ENCODE measurements at places on chromosomes 7 and 10.

DNA sequence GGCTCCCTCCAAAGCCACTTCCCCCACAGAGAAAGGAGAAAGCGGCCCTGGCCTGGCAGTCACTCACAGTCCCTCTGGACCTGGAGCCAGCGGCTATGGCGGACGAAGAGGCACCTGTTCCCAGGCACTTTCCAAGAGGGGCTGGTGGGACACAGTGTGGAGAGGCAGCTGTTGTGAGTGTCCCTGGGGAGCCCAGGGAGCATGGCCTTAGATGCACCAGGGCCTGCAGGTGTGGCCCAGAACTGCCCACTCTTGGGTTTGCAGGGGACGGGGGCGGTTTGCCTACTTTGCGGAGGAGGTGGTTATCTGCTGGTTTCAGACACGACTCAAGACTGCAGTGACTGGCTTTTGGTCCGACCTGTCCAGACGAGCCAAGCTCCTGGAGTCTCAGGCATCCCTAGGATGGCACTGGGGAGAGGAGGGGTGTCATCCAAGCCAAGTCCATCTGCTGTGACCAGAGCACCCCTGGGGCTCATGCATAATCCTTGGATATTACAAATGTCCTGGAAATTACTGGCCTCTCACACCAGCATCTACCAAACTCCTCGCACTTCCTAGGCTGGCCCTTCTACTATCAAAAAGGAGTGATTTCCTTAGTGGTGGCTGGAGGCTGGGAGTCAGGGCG lies 18.4 kb downstream of the CTBP2 start:
- no peak for DNase-seq

- DNase-seq = no peak
Measured at GRCh38 chr10:132355297-132355696, 23.3 kb downstream of the LRRC27 start.

DNA sequence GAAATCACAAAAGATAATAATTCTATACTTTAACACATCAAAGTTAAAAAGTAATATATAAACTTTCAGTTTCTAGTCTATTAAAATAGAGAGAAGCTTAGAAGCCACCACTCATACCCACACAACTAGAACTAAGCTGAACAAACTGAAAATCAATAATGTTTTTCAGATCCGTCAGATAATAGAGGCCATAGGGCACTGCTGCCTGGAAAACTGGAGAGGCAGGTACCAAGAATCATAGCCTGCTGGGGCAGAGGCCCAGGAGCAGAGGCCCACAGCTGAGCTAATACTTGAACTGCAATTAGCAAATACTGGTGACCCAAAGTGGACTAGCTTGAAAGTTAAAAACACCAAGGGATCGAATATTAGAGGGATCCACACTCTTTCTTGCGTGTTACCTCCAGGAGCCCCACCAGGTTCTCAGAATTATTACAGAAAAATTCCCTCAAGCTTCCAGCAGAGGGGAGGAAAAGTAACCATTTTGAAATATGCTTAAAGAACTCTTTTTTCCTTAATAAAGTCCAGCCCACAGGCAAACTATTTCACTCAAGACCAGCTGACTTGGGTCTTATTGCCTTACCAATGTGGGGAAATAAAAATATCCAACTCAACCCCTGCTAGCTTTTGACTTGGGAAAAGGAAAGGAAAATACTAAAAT lies 774.1 kb upstream of the IGFBP3 start:
- no peak for DNase-seq

- DNase-seq = no peak
Measured at GRCh38 chr7:15407910-15408309, 153.9 kb downstream of the AGMO start.

- DNase-seq = no peak
Measured at GRCh38 chr7:68321076-68321639, 1277.1 kb upstream of the AUTS2 start.

DNA sequence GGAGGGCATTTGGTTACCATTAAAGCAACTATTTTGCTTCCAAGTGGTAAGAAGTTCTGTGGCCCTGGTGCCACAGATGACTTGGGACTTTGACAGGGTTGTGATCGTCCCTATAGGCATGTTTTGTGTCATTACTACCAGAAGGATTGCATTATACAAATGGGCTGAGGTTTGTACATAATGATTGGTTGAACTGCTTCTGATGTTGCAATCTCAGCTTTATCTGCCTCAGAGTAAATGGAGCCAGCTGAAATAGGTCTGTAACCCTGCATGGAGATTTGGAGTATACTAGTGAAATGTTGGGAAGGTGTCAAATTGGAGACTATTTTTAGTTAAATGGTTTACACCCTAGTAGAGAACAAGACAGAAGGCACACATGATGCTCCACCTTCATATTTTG lies 46.1 kb upstream of the SEPTIN7 start:
- DNase-seq = no peak

DNA sequence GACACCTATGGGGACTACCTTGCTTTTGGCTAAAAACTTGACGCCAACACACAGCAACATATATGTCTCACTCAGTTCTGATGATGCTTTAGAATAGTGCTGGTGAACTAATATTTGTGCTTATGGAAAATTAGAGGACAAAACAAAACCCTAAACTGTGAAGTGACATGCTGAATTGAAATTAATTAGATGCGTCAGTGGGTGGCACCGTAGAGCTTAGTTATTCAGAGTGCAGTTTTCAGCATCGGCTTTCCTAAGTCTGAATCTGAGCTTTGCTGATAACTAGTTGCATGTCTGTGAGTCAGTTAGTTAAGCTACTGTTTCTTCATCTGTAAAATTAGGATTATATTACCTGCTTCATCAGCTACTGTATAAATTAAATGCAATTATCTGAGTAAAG lies 245.0 kb upstream of the SORCS1 start:
- no peak for DNase-seq

DNA sequence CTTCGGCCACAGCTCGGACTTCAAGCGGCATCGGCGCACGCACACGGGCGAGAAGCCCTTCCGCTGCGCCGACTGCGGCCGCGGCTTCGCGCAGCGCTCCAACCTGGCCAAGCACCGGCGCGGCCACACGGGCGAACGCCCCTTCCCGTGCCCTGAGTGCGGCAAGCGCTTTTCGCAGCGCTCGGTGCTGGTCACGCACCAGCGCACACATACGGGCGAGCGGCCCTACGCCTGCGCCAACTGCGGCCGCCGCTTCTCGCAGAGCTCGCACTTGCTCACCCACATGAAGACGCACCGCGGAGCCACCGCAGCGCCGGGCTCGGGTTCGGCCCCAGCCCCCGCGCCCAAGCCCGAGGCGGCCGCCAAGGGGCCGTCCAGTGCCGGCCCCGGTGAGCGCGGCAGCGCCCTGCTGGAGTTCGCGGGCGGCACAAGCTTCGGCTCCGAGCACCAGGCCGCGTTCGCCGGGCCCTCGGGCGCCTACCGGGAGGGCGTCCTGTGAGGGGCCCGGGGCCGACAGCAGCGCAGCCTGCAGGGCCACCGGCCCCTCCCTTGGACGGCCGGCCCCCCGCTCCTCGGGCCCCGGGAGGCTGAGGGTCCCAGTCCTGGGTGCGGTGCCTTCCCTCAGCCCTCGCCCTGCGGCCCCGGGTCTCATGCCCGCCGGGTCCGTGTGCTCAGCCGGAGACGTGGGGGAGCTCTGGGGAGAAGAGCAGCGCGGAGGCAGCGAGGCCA lies 17.2 kb downstream of the ZNF316 start:
- DNase-seq = no peak

- no peak for DNase-seq
Measured at GRCh38 chr7:40165216-40165615, 30.4 kb downstream of the SUGCT start.

DNA sequence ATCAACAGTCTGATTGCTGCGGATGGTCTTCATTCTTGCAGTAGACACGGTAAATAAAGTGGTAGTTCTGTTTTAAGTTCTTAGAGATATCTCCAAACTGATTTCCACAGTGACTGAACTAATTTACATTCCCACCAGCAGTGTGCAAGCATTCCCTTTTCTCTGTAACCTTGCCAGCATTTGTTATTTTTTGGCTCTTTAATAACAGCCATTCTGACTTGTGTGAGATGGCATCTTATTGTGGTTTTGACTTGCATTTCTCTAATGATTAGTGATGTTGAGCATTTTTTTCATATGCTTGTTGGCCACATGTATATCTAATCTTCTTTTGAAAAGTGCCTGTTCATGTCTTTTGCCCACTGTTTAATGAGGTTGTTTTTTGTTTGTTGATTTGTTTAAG lies 30.2 kb upstream of the CXCL12 start:
- DNase-seq = no peak

DNA sequence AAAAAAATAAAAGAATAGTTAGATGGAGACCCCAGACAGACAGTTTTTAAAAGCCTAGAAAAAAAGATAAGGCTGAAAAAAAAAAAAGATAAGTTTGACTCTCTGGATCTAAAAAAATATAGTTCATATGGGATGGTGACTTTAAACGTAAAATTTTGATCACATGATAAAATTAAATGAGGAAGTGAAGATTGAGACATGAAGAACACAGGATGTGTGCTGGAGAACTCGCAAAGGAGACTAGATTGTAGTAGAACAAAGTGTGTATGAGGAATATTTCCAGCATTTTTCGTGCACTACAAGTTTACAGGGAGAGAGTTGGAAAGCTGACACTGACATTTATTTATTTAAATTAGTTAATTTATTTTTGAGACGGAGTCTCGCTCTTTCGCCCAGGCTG lies 286.4 kb downstream of the PRPF18 start:
- no peak for DNase-seq

DNA sequence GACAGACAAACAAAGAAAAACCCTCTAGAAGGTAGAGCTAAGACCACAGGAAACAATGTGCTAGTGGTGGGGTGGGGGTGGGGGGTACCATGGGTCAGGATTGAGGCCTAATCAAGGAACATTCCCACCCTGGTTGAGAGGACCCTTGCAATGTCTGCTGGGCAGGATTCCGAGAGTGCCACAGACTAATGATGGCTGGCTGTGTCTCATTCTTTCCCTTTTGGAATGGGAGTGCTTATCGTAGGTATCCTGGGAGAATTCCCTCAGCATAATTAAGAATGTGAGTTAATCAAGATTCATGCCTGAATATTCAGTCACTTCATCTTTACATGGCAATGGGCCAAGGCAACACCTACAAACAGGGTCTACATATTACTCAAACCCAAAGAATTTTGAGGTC lies 14.7 kb upstream of the MTPN start:
- no peak for DNase-seq

GRCh38 chr10:102633287-102633686 lies 11.0 kb upstream of the TRIM8 start:
- DNase-seq = no peak

DNA sequence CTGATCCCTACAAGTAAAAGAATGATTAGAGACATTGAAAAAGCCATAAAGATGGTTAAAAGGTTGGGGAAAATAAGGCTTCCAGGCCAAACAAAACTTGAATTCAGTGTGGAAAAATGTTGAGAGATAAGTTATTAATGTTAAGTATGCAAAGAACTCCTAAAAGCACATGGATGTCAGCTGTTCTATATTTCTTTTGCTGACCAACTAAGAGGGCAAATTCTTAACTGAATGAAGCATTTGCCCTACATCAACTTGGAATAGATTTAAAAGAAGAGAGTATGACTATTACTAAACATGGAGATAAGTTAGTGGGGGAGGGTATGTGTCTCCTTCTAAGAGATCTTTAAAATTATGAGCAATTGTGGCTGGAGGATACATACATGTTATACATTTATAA lies 124.8 kb downstream of the KIAA1217 start:
- no peak for DNase-seq

DNA sequence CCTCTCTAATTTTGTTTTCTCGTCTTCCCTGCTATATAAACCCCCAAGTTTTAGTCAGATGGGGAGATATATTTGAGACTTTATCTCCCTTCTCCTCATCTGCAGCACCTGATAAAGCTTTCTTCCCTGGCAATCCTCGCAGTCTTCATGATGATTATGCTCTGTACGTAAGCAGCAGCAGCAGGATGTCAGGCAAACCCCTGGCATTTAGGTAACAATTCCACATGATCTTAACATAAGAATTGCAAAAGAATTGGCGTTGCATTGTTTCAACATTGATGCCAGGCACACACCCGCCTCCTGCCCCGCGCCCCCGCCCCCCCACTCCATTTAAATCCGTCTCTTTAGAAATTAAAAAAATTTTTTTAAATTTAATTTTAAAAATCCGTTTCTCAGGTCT lies 6.1 kb downstream of the PKD1L1 start:
- DNase-seq = no peak

DNA sequence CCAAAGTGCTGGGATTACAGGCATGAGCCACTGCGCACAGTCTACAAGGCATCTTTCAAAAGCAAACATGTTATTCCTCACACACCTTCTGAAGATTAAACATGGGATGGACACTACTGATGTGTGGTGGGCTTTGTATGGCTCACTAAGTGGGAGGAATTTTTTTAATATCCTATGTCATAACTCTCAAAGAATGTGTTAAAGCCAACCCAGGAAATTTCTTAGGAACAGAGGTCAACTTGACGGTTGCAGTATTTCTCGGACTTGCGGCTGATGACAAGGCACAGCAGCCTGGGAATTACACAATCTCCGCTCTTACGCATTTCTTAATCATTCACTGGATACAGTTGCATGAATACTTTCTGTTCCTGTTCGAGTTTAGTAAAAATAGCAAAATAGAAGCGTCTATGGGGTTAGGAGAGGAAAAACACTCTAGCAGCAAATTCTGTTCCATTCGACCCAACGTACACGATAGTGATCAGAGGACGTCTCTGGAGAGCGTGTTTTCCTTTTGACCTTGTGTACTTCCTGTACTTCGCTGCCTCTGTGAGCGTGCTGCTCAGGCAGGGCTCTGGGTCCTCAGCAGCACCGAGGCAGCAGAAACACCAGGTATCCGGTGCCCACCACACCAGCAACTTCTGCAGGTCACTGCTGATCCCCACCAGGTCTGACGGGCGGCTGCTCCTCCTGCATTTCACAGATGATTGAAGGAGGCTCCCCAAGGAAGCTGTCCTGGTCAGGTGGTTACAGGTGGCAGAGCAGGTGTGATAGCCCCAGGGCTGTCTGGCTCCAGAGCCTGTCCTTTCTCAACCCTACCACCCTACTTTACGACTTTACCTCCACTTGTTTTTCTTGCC lies 26.4 kb upstream of the SRGN start:
- DNase-seq = no peak

DNA sequence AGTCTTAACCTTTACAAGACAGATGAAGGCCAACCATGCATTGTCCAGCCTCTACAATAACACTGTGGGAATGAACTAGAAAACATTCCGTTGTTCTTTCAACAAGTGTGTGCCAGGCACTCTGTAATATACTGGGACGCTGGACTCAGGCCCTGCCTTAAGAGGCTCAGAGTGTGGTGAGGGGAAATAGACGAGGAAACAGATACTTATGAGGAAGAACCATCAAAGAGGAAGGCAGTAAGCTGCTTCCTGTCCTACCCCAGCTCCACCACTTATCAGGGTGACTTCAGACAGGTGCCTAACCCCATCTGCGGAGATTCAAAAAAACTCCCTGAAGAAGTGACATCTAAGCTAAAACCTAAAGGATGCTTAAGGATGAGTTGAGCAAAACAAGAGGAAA lies 8.9 kb upstream of the TRIM8 start:
- no peak for DNase-seq
